Lung (tissue), 17 donors: ENCODE measurements at places on chromosomes 13 and 19. TPM values are rescaled to one million over a fixed set of nuclear protein-coding genes. Genes with fewer than 3 reads are reported as not detected.

DNA sequence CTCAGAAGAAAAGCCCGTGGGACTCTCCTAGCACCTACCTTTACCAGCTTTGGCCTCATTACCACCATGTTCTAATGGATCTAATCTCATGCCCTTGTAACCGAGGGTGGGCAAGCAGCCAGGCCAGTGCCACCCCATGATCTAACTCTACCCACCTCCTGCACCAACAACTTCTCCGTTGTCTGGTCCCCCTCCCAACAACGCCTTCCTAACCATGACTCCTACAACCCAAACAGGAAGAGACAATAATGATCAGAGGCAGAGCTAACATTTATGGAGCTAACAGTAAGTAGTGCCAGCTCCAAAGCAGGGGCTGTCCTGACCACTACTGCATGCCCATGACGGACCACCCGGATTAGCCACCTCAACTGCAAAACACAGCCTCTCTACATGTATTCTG is 3.5 kb downstream of the USP12 start:
- peak overlapping the region; percentile 79 for H3K27ac ChIP-seq
- H3K27me3 ChIP-seq, result no peaks in the 10 kb centered on the region
- DNase-seq, result no peak
- H3K36me3 ChIP-seq, result no peaks in the 10 kb centered on the region
- H3K4me1 ChIP-seq, result peaks cover 7% of the 10 kb centered on the region
- no peak overlapping the region for H3K4me3 ChIP-seq

DNA sequence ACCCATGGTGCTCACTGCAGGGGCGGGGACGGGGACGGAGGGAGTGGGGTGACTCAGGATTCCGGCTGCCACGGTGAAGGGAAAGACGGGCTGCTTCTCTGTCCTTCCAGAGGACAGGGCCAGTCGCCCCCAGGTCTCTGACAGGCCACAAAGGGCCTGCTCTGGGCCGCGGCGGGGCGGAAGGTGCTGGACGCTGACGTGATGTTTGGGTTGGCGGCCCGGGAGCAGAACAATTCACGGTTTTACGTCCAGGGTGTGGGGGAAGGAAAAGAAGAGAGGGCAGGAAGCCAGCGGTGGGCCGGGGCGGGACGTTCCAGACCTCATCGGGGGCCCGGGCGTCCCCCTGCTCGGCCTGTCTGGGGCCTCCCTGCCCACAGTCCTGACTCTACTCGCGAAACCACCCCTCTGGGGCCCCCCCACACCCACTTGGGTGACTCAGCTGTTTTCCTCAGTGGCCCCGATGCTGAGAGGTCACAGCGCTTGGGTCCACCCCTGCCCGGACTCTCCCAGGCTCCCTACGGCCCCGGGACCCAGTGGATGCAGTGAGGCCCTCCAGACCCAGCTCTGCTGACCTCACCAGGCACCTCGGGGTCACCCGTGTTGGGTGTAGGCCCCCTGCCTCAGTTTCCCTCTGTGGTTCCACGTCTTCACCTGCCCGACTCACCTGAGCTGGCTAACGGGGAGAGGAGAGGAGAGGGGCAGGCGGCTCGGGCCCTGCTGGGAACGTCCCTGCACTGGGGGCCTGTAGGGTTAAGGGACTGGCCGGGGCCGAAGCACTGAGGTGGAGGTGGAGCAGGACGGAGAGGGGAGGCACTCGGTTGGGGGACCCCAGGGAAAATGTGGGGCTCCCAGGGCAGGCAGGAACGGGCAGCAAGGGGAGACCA is 29.2 kb downstream of the PIP5K1C start:
- H3K27me3 ChIP-seq, result no peaks in the 10 kb centered on the region
- H3K27ac ChIP-seq, result peak overlapping the region; percentile 82
- H3K4me1 ChIP-seq, result peaks cover 14% of the 10 kb centered on the region
- peak; percentile 65 for DNase-seq

- no peak overlapping the region for H3K4me3 ChIP-seq
- DNase-seq, result no peak
- peaks cover 8% of the 10 kb centered on the region for H3K36me3 ChIP-seq
- no peak overlapping the region for H3K27ac ChIP-seq
Observed at GRCh38 chr13:48356750-48357149, 53.2 kb downstream of the RB1 start.

- peaks cover 11% of the 10 kb centered on the region for H3K36me3 ChIP-seq
- H3K4me1 ChIP-seq, result no peaks in the 10 kb centered on the region
- H3K27me3 ChIP-seq, result no peaks in the 10 kb centered on the region
- H3K4me3 ChIP-seq, result no peak overlapping the region
- DNase-seq, result no peak
Observed at GRCh38 chr13:52677823-52678222, 25.2 kb downstream of the SUGT1 start.

- DNase-seq, result peak; percentile 87
- H3K27me3 ChIP-seq, result peaks cover 3% of the 10 kb centered on the region
- H3K4me3 ChIP-seq, result peak overlapping the region; percentile 80
- H3K4me1 ChIP-seq, result peaks cover 5% of the 10 kb centered on the region
Observed at GRCh38 chr13:109784590-109785140, 1.7 kb downstream of the IRS2 start.

GRCh38 chr13:95355494-95355893 is 54.2 kb upstream of the ABCC4 start:
- no peak overlapping the region for H3K4me3 ChIP-seq
- peaks cover 12% of the 10 kb centered on the region for H3K4me1 ChIP-seq
- no peak for DNase-seq
- H3K27ac ChIP-seq, result no peak overlapping the region
- no peaks in the 10 kb centered on the region for H3K36me3 ChIP-seq

DNA sequence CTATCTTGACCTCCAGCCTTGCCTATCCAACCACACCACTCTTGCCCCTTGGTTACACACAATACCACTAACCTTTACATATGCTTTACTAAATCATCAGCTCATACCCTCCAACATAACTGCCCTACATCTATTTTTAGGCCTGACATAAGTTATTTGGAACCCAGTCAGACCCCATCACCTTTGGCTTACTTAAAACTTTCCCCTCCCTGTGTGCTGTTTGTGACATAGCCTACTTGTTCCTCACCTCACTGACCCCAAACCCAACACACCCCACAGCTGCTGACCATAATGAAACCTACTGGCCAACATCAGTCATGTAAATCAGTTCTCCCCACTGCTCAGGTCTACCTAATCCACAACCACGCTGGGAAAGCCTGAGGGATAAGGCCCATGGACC is 4.9 kb downstream of the ZNF266 start:
- H3K27ac ChIP-seq, result no peak overlapping the region
- H3K27me3 ChIP-seq, result no peaks in the 10 kb centered on the region
- H3K36me3 ChIP-seq, result peaks cover 22% of the 10 kb centered on the region
- peaks cover 6% of the 10 kb centered on the region for H3K4me1 ChIP-seq
- no peak overlapping the region for H3K4me3 ChIP-seq

- no peaks in the 10 kb centered on the region for H3K27me3 ChIP-seq
- no peak overlapping the region for H3K4me3 ChIP-seq
- peaks cover 16% of the 10 kb centered on the region for H3K4me1 ChIP-seq
- no peaks in the 10 kb centered on the region for H3K36me3 ChIP-seq
- DNase-seq, result no peak
Observed at GRCh38 chr13:50456111-50456510, 387.4 kb downstream of the DLEU7 start.

DNA sequence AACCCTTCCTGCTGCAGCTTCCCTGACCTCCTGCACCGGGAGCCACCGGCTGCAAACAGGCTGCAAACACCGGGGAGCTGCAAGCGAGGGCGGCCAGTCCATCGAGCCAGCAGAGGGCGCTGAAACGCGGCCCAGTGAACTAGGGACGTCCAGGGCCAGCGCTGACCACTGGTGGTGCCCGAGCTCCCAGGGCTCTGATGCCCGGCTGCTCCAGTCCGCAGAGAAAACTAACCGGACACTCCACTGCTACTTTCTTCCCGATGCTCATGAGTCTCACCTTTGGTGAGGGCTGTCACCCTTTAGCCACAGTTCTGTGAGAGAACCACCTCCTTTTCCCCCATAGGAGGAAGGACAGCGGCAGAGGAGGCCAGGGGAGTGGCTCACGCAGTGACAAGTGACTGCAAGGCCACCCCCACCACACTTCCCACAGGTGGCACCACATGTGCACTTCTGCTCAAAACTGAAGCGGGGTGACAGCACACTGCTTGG is 82.8 kb upstream of the MTIF3 start:
- H3K4me3 ChIP-seq, result no peak overlapping the region
- no peaks in the 10 kb centered on the region for H3K36me3 ChIP-seq
- H3K27ac ChIP-seq, result no peak overlapping the region
- no peaks in the 10 kb centered on the region for H3K27me3 ChIP-seq

The POLR2I gene
- total RNA-seq, result 83.1 TPM

The MRPL34 gene
- 85.7 TPM for total RNA-seq

The CAB39L gene
- total RNA-seq, result 13.9 TPM

The CLEC17A gene
- 0.18 TPM for total RNA-seq

The STOML3 gene
- 5.1 TPM for total RNA-seq

The GAMT gene
- 7.1 TPM for total RNA-seq
